ENCODE measurements at places on chromosomes 11 and 22.

- DNase-seq: no peak
Measured at GRCh38 chr11:69647761-69648497, 7.0 kb downstream of the CCND1 start.

DNA sequence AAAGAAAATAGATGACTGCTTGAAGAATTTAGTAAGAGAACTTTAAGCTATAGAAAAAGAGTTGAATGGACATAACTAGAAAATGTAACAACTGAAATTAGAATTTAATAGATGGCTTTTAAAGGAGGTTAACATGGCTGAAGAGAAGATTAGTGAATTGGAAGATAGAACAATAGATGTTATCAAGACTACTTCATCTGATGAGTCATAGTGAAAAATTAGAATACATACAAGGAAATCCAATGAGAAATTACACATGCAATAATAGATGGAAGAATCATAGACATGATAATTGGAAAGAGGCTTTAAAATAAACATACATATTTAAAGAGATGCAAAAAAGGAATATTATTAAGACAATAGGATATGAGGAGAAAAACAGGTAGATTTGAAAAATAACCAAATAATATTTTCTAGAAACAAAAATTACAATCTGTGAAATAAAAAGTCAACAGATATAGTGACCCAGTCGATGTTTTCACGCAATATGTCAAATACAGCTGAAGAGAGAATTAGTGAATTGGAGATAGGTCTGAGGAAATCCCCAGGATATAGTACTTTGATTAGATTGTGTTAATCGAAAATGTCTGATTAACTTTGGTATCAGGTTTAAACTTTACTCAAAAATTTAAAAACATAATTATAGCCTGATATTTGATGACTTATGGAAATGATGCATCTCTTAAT is 28.2 kb downstream of the CAT start:
- no peak for DNase-seq

- DNase-seq: peak; percentile 56
Measured at GRCh38 chr11:100574894-100575769, 112.0 kb upstream of the ARHGAP42 start.

GRCh38 chr11:75244052-75244814 is 3.7 kb downstream of the TPBGL start:
- no peak for DNase-seq

GRCh38 chr11:131897956-131898355 is 527.5 kb downstream of the NTM start:
- no peak for DNase-seq

DNA sequence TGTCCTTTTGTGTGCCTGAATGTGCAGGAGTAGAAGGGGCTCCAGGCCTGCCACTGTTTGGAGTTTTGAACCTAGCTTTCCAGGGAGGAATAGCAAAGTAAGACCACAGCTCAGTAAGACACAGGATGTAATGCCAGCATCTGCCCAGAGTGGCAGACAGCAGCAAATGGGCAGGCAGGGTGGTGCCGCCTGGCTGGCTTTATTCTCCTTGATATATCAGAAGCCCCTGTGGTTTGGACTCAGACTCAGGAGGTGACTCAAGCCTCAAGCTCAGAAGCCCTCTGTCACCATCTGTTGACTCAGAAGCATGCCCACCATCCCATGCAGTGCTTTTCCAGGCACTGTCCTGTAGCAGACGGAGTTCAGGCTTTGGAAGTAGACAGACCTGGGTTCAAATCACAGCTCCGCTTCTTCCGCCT is 72.7 kb upstream of the TTC12 start:
- no peak for DNase-seq

GRCh38 chr11:13955971-13956421 is 6.5 kb upstream of the SPON1 start:
- peak; percentile 72 for DNase-seq

- peak; percentile 73 for DNase-seq
Measured at GRCh38 chr11:104668797-104669463, 229.3 kb downstream of the CASP12 start.

DNA sequence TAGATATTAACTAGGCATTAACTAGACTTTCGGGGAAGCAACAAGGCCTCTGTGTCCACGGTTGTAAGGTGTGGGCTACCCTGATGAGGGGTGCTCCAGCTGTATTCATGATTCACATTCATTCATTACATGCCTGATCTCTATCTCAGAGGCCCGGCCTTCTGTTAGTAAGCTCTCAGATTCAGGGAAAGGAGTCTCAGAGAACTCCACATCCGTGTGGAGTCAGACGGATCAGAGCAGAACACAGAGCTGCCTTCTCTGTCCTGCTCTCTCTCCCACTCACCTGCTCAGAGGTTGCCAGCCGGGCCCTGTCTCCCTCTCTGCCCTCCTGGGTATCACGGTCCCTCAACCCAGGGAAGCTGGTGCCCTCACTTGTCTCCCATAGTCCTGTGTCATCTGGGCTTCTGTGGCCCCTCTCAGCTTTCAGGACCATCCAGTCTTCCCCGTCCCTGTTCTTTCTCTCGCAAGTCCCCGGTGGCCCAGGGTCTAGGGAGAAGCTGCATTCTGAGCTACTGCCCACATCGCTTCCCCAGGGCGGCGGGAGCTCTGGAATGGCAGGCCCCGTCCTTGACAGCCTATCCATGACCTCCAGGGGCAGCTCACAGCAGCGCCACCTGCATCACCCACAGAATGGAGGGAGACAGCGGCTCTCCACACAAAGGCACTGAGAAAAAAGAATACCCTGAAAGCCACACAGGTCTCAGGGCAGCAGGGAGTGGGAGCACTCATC is 4.3 kb downstream of the TP53AIP1 start:
- DNase-seq: no peak

DNA sequence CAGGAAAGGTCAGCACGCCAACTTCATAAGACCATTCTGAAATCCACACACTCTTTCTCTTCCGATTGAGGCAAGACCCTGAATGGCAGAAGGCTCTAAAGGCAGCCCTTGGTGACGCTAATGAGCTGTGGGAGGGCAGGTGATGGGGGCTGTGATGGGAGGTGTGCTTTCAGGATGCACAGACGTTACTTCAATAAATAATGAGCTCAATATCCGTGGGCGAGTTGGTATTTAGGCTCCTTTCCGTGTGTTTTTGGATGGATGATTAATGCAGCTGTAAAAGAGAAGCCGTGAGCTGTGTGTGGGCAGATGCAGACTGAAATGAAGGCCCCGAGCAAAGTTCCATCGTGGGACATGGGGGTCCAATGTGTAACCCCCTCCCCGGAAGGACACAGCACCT is 130.6 kb upstream of the CSNK2A3 start:
- DNase-seq: no peak

DNA sequence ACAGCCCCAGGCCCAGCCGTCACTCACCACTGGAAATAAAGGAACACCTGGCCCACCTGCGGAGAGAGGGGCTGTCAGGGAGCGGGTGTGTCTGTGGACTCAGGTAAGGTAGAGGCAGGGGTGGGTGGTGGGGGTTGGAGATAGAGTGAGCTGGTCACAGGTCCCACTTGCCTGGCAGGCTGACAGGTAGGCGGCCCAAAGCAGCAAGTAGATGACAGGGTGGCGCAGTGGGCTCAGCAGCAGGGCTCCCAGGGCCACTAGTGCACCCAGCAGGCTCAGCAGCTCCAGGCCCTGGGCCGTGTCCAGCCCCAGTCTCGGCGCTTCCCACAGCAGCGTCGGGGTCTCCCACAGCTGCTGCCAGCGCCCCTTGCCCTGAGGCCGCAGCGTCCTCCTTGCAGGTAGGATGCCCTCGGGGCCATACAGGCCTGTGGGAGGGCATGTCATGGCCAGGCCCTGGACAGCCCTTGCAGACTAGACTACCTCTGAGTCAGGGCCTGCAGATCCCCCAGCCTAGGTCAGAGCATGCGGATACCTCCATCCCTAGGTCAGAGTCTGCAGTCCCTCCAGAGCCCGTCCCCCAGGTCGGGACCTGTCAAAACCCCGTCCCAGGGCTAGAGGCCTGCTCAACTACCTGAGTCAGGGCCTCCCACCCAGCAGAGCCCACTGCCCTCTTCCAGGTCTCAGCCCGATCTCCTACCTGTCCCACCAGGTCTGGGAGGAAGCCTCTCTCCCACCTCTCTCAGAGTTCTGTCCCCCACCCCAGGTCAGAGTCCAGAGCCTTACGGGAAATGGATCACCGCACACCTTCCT is 686 bp downstream of the LMF2 start:
- DNase-seq: peak; percentile 21

- DNase-seq: no peak
Measured at GRCh38 chr11:1117992-1118391, 39.8 kb upstream of the MUC5AC start.

- peak; percentile 56 for DNase-seq
Measured at GRCh38 chr11:114075891-114076441, 16.5 kb downstream of the ZBTB16 start.

DNA sequence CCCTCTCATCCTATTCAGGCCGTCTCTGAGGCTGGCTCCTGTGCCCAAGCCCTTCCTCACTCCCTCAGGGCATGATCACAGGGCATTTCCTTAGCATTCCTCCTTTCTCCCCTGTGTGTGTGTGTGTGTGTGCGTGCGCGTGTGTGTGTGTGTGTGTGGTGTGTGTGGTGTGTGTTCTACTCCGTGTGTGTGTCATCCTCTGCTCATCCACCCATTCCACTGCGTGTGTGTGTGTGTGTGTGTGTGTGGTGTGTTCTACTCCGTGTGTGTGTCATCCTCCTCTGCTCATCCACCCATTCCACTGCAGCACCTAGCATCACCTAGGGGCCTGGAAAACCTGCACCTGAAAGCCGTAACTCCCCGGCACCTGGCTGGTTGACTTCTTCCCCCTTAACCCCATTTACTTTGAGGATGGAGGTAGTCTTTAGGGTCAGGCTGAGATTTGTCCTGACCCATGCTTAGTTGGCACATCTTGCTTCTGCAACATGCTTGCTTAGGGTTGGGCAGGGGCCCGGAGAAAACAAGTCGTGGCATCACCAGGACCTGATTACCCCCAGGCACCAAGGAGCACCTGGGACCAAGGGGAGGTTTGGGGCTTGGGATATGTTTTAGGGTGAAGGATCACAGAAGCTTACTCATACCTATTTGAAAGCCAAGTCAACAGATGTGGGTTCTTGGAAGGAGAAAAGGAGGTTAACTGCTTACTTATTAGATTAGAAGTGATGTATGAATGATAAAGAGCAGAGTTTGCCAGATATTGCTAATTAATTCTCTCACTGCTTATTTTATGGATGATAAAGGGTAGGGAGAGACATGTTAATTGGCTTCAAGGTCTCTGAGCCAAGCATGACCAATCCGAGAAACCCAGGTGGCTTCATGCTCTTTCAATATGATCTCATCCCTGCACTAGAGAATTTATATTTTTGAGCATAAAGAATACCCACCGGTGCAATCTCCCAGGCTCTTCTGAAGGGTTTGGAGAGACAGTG is 18.9 kb downstream of the TIMP3 start:
- DNase-seq: no peak

- DNase-seq: no peak
Measured at GRCh38 chr11:11414996-11415395, 61.9 kb upstream of the CSNK2A3 start.

DNA sequence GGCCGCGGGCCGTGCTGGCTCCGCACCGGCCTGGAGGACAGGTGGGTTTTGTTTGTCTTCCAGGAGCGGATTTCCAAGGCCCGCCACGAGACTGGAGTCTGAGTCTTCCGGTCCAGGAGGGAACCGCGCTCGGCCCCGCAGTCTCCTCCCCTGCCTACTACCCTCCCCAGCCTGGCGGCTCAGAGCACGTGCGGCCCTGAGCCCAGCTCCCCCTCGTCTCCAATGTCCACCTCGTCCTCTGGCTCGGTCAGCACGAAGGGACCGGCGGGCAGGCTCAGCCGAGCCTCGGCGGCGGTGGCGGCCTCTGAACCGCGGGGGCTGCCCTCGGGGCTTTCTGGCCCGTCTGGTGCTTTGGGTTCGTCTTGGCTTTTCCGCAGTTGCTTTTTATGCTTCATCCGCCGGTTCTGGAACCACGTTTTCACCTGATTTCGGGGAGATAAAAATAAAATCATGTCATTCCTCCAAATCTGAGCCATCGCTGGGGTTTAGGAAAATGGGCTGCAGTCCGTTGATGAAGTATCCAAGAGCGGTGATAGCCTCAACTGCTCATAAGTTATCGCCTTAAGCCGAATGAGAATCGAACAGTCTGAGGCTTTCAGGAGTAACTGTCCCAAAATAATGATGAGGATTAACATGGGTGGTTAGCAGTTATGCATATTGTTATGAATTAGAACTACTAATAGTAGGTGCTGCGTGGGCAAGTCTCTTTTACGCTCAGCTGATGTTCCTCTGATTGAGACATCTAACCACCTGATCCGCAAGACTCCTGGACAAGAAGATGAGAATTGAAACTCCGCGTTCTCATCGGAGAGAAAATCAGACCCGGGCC is 4.0 kb downstream of the BSX start:
- no peak for DNase-seq

- DNase-seq: no peak
Measured at GRCh38 chr11:15278128-15278527, 163.4 kb downstream of the INSC start.

DNA sequence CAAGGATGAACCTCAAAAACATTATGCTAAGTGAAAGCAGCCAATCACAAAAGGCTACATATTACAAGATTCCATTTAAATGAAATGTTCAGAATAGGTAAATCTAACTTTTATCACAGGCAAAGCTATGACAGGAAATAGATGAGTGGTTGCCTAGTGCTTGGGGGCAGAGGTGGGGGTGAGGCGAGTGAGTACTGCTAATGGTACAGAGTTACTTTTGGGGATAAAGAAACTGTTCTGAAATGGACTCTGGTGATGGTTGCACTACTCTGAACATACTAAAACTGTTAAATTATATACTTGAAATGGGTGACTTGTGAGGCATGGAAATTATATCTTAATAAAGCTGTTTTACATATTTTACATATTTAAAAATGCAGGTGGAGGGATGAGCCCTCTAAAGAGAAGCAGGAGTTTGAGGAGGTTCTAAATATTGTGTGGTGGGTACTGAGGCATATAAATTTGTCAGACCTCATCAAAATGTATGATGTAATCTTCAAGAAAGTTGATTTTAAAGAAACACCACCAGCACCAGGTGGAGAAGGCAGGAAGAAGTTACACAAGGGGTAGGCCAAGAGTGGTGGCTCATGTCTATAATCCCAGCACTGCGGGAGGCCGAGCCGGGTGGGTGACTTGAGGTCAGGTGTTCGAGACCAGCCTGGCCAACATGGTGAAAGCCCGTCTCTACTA is 3.6 kb downstream of the SLC43A1 start:
- no peak for DNase-seq

GRCh38 chr11:101620026-101620425 is 36.2 kb upstream of the TRPC6 start:
- no peak for DNase-seq

GRCh38 chr22:21632931-21633330 is 371 bp downstream of the CCDC116 start:
- DNase-seq: no peak

GRCh38 chr22:17918840-17919239 is 105.5 kb downstream of the MICAL3 start:
- DNase-seq: no peak

DNA sequence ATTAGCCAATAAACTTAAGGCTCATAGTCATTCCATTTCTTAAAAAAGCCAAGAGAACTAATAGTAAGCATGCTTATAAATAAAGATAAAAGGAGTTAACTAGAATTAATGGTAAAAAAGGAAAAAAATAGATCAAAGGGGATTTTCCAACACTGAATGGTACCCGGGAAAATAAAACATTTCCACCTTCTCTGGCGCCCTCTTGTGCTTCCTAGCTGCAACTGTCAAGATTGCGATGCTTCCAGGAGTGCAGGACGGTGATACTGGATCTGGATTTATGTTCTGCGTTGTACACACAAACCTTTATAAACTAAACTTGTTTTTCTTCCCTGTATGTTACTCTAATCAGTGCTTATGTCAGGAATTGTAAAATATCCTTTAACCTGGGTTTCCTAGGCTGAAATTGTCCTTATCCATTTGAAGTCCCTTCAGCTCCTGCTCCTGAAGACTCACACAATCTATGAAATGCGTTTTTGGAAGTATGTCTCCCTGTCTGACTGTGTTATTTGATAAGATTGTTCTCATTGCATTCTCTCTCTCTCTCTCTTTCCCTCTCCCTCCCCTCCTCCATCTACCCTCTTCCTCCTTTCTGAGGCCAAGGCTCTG is 9.6 kb upstream of the HTATIP2 start:
- peak; percentile 57 for DNase-seq
